ENCODE measurements at places on chromosomes 1 and 21. TPM values are rescaled to one million over a fixed set of nuclear protein-coding genes. Genes with fewer than 3 reads are reported as not detected.
A peak's percentile ranks its signal among the peaks of the same experiment; 100 is the strongest.

- DNase-seq, result peak; percentile 19
Observed at GRCh38 chr1:156963621-156964020, 43.2 kb downstream of the LRRC71 start.

DNA sequence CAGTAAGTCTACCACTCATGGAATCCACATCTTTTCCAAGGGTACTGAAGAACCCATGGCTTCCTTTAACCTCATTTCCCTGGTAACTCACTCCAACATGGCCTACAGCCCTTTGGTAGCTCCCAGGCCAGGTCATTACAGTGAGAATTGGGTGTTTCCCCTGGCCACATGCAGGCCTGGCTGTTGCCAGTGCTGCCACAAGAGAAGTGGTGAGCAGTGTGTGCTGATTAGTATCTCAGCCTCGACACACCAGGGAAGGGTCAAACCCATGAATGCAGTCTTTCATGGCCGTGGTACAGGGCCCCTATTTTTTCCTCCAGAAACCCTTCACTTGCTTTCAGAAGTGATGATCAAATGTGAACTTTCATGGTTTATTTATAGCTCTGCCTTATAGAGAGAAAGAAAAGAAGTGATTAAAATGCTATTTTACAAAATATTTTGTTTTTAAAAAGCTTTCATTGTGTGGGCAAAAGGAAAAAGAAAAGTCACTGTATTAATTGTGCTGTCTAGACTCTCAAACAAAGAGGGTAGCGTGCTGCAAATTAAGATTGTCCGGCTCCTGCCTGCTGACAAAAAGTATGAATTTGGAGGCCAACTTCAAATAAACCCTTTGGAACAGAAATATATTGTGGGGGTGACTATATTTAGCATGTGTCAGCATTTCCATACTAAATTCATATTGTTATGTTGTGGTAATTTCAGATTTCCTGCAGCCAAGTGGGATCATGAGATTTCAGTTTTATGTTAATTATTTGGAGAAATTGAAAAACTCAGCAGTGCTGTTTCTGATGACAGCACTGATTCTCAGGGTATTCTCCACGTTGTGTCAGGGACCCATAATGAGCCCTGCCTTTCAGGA, 62.0 kb upstream of the HOOK1 start:
- DNase-seq, result no peak

- no peak for DNase-seq
Observed at GRCh38 chr1:35629051-35629450, 12.3 kb downstream of the PSMB2 start.

- no peak for DNase-seq
Observed at GRCh38 chr1:91746728-91747338, 139.1 kb downstream of the TGFBR3 start.

GRCh38 chr21:37562920-37563640, 196.5 kb downstream of the DYRK1A start:
- DNase-seq, result no peak

- no peak for DNase-seq
Observed at GRCh38 chr1:29682171-29682918, 446.0 kb downstream of the PTPRU start.

GRCh38 chr1:78601068-78601467, 19.2 kb upstream of the IFI44L start:
- DNase-seq, result no peak

DNA sequence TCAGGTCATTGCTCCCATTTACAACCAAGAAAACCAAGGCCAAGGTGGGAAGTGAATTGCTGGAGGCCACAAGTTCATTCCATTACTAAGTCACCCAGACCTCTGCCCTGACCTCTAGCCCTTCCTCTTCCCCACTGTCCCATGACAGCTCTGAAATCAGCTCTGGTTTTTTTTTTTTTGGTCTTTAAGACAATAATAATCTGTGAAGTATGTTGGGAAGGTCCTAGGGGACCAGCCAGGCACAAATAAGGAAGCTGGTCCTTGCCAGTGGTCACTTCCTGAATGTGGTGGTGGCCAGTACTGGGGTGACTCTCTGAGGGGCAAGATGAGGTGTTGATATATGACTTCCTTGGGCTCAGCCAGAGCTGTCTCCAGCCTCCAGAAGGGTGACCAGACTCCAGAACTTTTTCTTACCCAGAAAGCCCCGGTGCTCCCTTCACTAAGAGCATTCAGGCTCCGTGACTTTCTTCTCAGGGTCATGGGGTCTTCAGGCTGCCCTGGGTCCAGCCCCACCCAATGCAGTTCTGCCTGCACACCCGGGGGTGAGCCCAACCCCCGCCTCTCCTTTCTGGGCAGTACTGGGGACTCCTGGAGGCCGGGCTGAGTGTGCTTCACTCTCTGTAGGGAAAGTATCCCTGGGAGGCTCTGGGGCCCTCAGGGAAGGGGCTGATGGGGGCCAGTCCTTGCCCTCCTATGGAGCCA, 159.6 kb downstream of the PTPRU start:
- peak; percentile 64 for DNase-seq

DNA sequence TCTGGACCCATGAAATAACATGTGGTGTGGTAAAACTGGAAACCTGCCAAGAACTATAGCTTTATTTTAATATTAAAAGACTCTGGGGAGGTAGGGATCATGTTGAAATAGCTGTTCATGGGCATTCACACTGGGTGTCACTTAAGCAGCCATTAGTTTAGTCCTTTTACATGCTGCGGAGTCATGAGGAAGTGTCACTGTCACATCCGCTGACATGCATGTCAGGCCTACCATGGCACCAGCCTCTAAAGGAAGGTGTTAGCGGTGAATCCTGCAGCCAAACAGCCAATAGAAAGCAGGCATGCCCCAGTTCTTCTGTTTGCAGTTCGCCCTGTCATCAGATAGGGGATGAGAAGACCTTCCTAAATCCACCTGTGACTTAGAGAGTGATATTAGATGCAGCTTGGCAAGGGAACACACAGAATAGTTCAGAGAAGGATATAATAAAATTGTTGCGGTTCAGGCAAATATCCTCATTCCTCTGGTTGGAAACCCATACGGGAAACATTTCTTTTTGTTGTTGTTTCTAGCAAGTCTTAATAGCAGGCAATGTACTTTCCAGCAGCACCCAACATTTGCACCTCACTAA, 100.4 kb downstream of the CACHD1 start:
- DNase-seq, result peak; percentile 68

DNA sequence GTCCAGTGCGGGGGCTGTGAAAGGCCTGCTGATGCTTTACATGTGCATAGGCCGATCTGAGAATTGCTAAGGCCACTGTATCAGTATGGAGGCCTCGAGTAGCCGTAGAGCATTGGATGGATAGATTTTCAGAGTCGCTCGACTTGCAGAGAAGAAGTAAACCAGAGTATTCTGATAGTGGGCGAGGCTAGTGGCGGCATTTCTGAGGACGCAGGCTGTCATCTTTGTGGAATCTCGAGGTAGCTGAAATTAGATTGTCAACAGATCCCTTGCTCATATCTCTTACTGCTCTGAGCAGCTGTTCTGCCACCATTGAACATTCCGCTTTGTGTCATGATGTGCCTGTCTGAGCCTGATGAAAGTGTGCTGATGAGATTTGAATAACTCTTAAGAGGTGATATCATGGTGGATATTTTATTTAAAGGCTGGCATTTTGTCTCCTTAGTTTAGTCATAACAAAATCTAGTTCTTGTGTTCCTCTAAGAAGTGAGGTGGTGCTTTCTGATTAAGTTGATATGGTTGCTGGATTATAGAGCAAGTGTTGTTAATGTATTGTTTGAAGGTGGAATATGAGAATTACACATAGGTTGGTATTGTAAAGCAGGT, 1.5 kb downstream of the KIF1B start:
- DNase-seq, result peak; percentile 52

DNA sequence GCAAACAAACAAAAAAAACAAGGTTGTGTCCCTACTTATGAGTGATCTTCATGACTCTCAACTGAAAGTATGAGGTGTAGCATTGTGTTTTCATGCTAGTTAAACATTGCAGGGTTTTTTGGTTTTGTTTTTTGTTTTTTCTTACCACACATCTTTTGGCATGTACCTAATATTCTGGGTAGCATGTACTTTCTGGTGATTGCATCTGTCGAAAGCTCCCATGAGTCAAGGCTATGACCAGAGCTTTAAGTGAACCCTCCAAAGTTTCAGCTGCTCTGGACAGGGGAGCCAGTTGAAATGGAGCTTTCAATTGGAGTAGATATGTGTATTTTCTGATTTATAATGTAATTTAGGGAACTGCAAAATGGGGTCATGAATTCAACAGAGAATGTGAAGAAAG, 115.5 kb downstream of the KCNK2 start:
- DNase-seq, result no peak

- no peak for DNase-seq
Observed at GRCh38 chr1:208923456-208923855, 660.1 kb upstream of the CAMK1G start.

DNA sequence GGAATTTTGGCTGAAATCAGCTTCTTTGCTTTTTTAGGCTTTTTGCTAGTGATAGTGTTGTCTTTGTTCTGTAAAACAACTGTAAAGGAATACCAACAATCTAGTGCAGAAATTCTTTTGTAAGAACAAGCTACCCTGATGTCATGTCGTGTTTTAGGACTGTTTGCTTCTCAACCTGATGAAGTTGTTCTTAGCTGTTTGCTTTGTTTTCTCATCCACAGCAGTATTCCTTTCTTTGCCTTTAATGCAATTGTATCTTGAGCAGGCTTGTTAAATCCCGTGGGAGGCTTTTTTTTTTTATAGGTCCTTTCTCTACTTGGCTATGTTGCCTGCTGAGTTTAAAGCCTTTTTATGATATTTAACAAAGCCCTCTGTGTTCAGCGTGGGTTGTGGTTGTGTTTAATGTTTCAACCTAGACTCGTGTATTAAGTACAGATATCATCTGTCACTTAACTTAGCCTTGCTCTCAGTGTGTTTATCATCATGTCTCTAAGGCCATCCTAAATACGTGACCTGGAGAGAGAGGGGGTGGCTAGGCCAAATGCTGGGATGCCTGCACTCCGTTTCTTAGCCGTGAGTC, 31.6 kb downstream of the ADARB1 start:
- DNase-seq, result no peak

- DNase-seq, result no peak
Observed at GRCh38 chr1:38763121-38763520, 96.5 kb downstream of the RRAGC start.

GRCh38 chr1:11979851-11980675, at the start of gene MFN2:
TSS of gene MFN2 (plus strand) at chr1:11980444. CDS start at chr1:11989169, 8,725 bp downstream.
- peak; percentile 98 for DNase-seq

DNA sequence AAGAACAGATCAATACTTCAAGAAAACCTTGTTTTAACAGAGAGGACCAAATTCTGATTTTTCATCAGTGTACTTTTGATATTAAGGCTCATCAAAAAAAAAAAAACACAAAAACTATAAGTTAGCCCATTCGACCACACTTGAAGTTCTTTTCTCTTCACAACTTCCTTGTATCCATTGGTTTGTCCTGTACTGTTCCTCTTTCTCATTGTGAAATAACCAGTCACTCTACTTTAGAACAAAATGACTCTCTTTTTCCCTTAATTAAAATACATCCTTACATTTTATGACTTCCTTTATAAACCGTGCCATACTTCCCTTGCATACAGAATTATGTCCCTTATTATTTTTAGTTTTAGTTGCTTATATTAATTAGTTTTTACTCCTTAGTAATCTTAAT, 8.4 kb downstream of the QSOX1 start:
- DNase-seq, result no peak

DNA sequence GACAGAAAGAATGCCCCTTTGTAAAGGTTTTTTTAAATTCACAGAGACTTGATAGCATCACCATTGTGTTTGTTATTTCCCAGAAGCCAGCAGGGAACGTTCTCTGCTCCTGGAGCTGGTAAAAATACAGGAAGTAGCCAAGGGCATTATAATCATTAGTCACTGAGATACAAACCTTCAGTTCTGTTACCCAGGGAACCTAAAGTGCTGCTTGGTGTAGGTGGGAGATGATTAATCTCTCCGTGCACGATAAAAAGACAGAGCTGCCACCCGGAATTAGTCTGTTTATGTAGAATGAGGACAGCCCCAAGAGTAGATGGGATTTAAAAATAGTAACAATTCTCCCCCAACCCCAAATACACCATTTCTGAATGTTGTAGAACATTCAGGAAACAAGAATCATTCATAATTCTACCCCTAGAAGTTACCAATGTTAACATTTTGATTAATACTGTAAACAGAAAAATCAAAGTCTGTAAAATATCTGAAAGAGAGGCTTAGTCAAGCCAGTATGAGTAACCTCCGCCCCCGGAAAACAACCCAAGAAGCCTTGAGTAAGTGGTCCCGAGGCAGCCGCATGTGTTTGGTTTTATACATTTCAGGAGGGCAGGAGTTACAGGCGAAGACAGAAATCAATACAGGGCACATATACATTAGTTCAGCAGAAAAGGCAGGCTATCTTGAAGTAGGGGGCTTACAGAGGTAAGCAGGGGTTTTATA, 45.3 kb upstream of the CTBS start:
- DNase-seq, result no peak

GRCh38 chr1:61481315-61481715, 243.6 kb downstream of the TM2D1 start:
- DNase-seq, result no peak

DNA sequence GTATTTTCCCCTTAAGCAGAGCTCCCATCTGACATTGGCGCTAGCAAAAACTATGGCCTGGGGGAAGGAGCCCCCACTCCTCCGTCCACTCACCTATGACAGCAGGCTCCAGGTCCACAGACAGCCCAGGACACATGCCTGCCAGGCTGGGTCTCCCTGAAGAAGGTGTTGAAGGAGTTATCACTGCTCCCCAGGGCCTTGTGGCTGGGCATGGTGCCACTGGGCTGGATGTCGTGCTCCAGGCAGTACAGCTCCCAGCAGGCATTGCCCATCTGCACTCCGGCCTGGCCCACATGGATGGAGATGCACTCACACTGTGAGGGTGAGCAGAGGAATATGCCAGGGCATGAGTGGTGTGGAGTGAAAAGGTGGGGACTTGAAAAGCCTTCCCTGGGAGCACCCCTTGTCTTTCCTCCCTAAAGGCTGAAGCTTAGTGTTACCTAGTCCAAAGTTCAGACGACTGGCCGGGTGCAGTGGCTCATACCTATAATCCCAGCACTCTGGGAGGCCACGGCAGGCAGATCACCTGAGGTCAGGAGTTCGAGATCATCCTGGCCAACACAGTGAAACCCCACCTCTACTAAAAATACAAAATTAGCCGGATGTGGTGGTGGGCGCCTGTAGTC, 30.0 kb downstream of the RABIF start:
- no peak for DNase-seq

Gene MTARC1
- 19.2 TPM for total RNA-seq

Gene SFPQ
- 269 TPM for total RNA-seq

Gene DEDD
- 38.8 TPM for total RNA-seq

Gene CFAP107
- total RNA-seq, result 8.5 TPM

Gene DTL
- total RNA-seq, result 5.1 TPM

Gene ACTA1
- 0.83 TPM for total RNA-seq

Gene TMCO4
- 27.8 TPM for total RNA-seq

All from lung (tissue), 17 donors.